ENCODE measurements at places on chromosomes 7 and 10.
A peak's percentile ranks its signal among the peaks of the same experiment; 100 is the strongest.

DNA sequence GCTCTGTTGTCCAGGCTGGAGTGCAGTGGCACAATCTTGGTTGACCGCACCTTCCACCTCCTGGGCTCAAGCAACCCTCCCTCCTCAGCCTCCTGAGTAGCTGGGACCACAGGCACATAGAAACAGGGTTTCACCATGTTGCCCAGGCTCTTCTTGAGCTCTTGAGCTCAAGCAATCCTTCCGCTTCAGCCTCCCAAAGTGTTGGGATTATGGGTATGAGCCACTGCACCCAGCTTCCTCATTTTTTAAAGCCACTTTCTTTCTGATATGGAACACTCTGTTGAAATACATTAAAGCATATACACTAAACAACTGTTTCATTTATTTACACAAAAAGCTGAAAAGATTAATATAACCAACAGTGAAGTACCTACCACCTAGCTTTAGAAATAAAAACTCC, 117.2 kb downstream of the CLEC2L start:
- DNase-seq: no peak

- no peak for DNase-seq
Observed at GRCh38 chr7:47071866-47072265, 510.0 kb downstream of the TNS3 start.

- no peak for DNase-seq
Observed at GRCh38 chr7:110539216-110539615, 551.7 kb upstream of the LRRN3 start.

- no peak for DNase-seq
Observed at GRCh38 chr7:18846765-18847215, 270.6 kb downstream of the TWIST1 start.

- peak; percentile 58 for DNase-seq
Observed at GRCh38 chr7:1854866-1855724, 185.0 kb downstream of the ELFN1 start.

GRCh38 chr7:127588697-127589482, 679 bp downstream of the ARF5 start:
- no peak for DNase-seq

GRCh38 chr7:102012941-102013461, 195.6 kb downstream of the CUX1 start:
- DNase-seq: no peak

DNA sequence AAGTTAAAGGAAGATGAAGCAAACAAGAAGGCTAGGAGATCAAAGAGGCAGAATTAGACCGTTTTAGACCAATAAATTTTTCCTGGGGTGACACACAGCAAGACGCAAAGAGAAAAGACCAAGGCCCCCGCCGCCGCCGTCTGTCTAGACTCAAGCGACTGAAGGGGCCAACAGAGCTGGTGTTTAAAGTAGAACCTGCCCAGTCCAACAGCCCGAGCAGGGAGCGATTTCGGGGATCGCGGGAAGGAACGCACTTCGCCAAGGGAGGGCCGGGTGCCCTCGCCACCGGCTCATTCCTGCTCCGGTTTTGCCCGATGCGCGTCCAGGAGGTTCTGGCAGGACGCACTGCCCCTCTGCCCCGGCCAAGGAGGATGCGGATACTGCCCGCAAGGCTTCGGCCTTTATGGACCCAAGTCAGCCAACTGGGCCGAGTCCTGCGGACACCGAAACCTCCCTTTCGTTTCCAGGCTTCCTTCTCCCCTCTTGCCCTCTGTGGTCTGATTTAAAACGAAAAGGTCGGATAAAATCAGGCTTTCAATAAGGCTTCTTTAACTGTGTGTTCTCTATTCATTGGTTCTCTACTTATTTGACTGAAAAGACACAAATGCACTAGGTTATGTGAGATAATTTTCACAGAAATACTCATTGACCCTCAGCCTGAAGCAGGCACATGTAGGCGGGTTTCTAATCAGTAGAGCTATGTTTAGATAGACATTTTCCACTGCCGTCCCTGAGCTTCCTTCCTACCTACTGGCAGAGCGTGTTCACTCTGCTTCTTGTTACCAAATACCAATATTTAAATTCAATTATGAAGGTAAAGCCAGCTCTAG, 2.2 kb upstream of the HOXA7 start:
- peak; percentile 44 for DNase-seq

DNA sequence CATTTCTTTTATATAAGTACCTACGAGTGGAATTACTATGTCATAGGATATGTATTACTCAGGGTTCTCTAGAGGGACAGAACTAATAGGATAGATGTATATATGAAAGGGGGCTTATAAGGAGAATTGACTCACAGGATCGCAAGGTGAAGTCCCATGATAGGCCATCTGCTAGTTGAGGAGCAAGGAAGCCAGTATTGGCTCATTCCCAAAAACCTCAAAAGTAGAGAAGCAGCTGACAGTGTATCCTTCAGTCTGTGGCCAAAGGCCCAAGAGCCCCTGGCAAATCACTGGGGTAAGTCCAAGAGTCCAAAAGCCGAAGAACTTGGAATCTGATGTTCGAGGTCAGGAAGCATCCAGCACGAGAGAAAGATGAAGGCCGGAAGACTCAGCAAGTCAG, 59.8 kb downstream of the GALNT17 start:
- DNase-seq: no peak

DNA sequence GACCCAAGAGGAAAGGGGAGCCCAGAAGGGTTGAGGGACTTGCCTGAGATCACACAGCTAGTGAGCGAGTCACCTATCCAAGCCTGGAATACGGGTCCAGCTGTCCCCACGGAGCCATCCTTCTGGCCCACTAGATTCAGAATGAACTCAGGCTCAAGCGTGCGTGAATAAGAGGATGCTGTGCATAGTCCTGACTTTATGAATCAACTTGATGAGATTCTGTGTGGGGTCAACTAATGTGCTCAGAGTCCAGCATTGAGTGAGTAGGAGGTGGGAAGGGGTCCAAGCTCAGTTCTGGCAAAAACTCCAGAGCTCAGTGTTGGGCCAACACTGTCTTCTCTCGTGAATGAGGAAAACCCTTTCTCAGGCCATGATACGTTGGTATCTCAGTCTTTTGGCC, 41.4 kb downstream of the CAMK1D start:
- no peak for DNase-seq

GRCh38 chr10:63058236-63058635, 74.9 kb upstream of the NRBF2 start:
- no peak for DNase-seq

- no peak for DNase-seq
Observed at GRCh38 chr10:77007834-77008233, 629.8 kb downstream of the KCNMA1 start.

DNA sequence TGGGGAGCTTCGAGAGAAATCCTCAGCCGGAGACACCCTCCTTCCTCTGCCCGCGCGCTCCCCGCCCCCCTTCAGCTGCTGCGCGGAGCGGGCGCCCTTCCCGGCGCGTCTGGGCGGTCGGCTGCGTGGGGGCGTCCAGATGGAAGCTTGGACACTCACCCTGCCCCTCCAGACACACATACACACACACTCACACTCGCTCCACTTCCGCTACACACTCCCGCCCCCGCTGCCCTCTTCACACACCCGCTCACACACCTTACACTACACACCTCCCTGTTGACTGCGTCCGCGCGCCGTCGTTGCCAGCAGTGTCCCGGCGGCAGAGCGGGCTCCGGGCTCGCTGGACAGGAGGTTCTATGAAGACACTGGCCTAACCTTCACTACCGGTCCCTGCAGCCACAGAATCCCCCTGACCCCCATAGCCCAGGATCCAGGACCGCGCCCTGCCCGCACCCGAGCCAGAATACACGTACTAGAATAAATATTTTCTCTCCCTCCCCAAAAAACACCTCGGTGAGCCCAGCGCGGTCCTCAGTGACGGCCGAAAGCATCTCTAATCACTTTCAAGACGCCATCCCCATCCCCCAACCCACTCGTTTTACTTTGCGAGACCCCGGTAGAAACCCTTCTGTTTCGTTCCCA, 1.1 kb upstream of the EGR2 start:
- peak; percentile 88 for DNase-seq

DNA sequence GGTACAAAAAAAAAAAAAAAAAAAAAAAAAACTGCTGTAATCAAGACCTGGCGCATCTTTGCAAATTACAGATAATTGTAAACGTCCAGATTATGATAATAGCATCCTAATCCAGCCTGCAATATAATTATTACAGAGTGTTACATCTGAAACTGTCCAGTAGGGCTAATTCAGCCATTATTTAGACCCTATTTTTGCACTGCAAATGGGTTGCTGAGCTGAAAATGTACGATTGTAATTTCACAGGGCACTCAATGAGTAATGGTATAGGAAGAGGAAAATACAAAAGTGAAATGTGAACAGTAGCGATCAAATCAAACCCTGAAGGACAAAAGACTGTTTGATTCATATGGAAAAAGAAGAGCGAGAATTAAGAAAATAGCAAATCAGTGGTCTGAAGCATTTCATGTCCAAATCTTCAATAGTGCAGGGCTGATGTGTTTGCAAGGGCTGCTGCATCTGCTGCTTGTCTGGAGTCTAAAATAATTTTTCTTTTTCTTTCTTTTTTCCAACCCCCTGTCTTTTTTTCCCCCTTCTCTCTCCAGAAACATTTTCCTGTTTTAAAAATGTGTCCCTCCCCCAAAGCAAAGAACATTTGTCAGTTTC, 8.9 kb downstream of the DLX6 start:
- no peak for DNase-seq

All from natural killer cell treated with Interleukin-12 subunit alpha and Interleukin-12 subunit beta and Interleukin-15 and Interleukin-18, amount 100 ng/mL, for 72 hours (primary cell).